ENCODE measurements at places on chromosomes 12 and 14. TPM values are rescaled to one million over a fixed set of nuclear protein-coding genes. Genes with fewer than 3 reads are reported as not detected.

DNA sequence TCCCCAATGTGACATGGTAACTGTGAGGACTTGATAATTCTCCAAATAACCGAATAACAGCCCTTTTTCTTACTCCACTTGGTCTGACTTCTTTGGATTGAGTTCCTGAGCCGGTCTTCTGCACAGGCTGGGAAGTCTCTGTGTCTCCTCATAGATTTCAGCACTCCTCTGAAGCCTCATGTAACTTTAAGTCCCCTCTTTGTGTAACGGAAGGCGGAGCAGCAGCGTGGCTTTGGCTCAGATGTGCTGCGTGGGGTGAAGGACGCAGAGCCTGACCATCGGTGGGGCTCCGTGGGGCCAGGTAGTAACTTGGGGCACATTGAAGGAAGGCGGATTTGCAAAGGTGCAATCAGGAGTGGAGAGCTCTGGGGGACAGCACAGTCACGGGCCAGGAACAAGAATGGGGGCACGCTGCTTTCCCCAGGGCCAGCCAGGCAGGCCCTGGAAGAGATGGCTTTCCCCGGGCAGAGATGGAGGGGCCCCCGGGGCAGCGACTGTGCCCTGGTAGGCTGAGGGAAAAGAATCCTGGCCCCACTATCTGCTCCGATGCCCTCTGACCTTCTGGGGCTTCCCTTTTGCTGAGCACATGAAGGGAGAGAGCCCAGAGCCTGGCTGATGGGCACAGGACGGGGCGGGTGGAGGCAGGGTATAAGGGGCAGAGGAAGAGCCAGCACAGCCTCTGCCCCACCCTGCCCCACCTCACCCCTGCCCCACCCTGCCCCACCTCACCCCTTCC, 56.9 kb downstream of the ADGRD1 start:
- DNase-seq: no peak

DNA sequence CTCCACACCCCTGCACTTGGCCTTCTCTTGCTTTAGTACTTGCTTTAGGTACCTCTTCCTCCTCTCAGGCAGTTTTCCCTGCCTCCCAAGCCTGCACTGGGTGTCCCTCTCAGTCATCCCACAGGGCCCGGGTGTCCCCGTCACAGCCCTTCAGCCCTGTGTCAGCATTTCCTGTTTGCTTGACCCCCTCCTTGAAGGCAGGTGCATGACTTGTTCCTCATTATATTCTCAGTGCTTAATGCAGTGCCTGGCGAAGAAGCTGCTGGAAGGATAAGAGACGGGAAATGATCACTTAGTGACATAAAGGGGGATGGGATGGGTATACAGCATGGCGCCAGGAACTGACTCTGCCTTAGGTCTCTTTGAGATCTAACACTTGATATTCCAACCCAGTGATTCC, 61.5 kb downstream of the IQSEC3 start:
- no peak for DNase-seq

GRCh38 chr12:62113366-62114011, 146.7 kb upstream of the USP15 start:
- DNase-seq: peak; percentile 60

DNA sequence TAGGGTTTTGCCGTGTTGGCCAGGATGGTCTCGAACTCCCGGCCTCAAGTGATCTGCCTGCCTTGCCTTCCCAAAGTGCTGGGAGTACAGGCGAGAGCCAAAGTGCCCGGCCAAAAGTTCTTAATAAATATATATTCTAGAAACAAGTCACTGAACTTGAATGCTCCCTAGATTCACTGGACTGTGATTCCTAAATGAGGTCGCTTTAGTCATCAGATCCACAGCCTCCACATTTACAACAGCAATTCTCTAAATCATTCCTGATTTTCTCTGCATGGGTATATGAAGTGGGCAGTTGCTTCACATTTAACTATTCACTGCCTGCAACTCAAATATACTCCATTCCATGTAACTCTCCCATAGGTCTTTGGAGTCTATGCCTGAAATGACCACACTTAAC, 813.0 kb downstream of the GALC start:
- DNase-seq: no peak

Gene NOP9
- 39.3 TPM for total RNA-seq
